ENCODE measurements at places on chromosomes 1 and 21. TPM values are rescaled to one million over a fixed set of nuclear protein-coding genes. Genes with fewer than 3 reads are reported as not detected.

The C21orf58 gene
- total RNA-seq, result 30.7 TPM

The IGSF21 gene
- total RNA-seq, result not detected

The NKAIN1 gene
- total RNA-seq, result not detected

The ERICH3 gene
- not detected for total RNA-seq

The PUSL1 gene
- total RNA-seq, result 18.9 TPM

The DISC1 gene
- 7.4 TPM for total RNA-seq

The OR2AK2 gene
- total RNA-seq, result not detected

The SPATA45 gene
- not detected for total RNA-seq

The NID1 gene
- not detected for total RNA-seq

The TTC24 gene
- total RNA-seq, result not detected

The RGL1 gene
- total RNA-seq, result 2.1 TPM

The ACTA1 gene
- not detected for total RNA-seq

The OR6N1 gene
- not detected for total RNA-seq

The COL6A2 gene
- 22.0 TPM for total RNA-seq

The GRIK1 gene
- not detected for total RNA-seq

The CYYR1 gene
- not detected for total RNA-seq

The CELA3A gene
- total RNA-seq, result not detected

The SMIM1 gene
- 13.2 TPM for total RNA-seq

The C1orf226 gene
- total RNA-seq, result 11.3 TPM

The PIGV gene
- total RNA-seq, result 31.9 TPM
